ENCODE measurements at places on chromosomes 4 and X.

DNA sequence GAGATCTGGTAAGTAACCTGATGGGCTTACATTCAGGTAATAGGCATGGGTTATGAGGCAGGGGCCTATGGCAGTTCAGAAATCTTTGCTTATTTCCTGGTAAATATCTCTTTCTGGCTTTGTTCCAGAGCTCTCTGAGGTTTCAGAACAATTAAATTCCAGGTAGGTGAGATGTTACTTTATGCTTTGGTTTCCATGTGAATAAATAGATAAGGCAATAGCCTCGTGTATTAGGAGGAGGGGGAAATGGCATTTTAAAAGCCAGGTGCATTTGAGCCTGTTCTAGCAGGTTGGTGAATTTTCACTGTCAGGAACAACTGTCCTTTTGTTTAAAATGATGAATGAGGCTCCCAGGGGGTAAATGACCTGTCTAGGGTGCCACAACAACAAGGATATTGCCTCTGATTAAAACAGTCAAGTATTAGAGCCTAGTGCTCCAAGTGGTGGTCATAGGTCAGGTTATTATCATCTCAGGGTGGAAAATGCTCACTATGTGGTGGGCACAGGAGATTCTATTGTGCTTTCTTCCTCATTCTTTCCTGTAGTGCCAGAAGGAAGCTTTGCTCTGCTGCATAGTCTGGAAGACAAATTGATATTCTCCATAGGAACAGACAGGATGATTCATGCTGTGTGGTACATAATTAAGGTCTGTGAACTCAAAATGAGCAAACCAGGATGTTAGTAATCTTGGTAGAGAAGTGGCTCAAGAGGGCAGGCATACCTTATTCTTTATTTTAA, 296.2 kb downstream of the INPP4B start:
- no peak for DNase-seq

DNA sequence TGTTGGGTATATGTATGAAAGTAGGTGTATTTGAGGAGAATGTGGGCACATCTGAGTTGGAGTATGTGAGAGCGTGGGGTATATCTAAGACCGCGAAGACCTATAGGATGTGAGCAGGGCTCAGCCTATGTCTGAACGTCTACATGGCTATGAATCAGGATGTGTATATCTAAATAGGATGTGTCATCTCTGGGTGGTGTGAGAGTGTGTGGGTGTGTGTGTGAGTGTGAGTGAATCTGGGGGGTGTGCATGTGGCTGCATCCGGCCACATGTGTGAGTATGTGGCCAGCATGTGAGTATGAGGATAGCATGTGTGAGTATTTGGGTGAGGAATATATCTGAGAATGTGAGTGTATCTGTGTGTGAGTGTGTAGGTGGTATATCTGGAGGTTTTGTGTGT, 7.7 kb downstream of the GPR173 start:
- no peak for DNase-seq

GRCh38 chrX:152892999-152893891, 4.6 kb upstream of the ZNF185 start:
- no peak for DNase-seq

GRCh38 chrX:71466979-71467523, 65.9 kb upstream of the OGT start:
- no peak for DNase-seq

- no peak for DNase-seq
Measured at GRCh38 chr4:61528595-61528994, 328.5 kb downstream of the ADGRL3 start.

DNA sequence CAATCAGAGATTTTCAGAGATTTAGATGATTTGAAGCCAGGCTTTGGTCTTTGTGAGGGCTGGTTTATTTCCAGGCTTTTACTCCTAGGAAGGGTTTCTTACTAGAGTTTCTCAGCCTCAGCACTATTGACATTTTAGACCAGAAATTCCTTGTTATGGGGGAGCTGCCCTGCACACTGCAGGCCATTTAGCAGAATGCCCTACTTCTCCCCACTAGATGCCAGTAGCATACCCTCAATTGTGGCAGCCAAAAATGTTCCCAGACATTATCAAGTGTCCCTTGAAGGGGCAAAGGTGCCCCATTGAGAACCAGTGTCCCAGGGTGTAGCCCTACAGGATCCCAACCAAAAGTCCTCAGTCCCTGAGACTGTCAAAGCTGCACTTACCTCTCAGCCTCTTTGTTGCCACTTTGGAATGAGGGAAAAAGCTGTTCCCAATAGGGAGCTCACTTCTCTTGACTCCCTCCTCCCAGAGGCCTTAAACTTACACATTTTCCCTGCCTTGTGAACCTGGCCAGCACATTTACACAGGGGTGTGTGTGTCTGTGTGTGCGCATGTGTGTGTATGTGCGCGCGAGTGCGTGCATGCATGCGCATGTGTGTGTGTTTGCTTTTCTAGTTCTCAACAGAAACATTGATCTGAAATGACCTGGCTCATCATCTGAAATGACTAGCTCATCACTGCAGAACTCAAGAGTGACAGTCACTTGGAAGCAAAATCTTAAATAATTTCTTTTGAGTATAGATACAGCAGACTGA, 231.4 kb downstream of the QDPR start:
- DNase-seq = no peak

All from activated CD4-positive, CD25-positive, alpha-beta regulatory T cell treated with anti-CD3 and anti-CD28 coated beads, Interleukin-2, amount 50 U/mL, for 16 hours (primary cell).